ENCODE measurements at places on chromosomes 3 and 15.
A peak's percentile ranks its signal among the peaks of the same experiment; 100 is the strongest.

DNA sequence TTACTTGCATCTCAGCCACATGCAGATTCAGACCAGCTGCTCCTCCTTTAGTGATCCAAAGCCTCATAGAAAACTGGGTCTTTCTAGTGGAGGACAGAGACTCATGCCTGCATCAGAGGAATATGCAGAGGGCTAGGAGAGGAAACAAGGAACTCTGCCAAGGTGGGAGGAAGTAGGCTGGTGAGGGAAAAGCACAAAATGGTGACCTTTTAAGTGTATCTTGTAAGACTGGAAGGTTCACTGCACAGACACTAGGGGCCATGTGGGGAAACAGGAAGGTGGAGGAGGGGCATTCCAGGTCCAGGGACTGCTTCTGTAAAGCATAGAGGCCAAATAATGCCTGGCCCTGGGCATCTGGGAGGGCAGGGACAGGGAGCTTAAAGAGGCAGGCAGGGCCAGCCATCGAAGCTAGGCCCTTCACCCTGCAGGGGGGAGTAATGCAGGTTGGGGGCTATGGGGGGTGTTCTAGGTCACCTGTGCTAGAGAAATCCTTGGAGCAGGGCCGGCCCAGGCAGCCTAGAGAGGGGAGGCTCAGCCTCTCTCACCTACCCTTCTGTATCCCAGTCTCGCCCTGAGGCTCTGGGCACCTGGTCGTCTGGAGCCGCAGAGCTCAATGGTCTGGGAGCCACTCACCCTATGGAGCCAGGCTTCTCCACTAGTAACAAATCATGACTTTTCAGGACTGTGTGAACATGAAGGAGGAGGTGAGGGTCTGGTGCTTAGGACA, 117.7 kb downstream of the DNAJB8 start:
- DNase-seq = no peak

- no peak for DNase-seq
These were observed 507 bp downstream of the DIPK2A start for GRCh38 chr3:143972155-143972504.

DNA sequence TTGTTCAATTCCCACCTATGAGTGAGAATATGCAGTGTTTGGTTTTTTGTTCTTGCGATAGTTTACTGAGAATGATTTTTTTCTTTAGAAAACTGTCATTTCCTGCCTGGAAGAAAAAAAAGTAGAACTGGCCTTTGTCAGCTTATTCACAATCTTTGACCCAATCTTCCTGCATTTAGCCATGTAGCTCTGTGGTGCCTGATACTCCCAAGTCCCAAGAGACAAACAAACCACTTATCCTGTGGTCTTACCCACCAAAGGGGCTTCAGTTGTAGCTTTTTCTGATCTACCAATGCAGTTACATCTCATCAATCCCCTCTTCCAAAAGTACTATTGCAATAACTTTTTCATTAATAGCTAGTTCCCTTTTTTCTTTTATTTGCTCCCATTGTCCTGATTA, 444.6 kb downstream of the GRM7 start:
- no peak for DNase-seq

DNA sequence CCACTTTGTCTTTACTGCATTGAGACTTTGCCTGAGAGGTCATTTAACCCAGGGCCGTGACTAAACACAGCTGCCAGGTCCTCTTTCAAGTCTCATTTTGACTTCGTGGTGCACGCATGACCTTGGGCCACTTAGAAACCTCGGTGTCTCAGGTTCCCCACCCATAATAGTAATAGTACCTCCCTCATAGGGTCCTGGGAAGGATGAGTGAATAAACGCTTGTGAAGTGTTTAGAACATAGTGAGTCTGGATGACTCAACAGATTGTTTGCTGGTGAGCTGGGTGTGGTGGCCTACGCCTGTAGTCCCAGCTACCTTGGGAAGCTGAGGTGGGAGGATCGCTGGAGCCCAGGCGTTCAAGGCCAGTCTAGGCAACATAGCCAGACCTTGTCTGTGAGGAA, 56.3 kb downstream of the BDH1 start:
- peak; percentile 66 for DNase-seq

DNA sequence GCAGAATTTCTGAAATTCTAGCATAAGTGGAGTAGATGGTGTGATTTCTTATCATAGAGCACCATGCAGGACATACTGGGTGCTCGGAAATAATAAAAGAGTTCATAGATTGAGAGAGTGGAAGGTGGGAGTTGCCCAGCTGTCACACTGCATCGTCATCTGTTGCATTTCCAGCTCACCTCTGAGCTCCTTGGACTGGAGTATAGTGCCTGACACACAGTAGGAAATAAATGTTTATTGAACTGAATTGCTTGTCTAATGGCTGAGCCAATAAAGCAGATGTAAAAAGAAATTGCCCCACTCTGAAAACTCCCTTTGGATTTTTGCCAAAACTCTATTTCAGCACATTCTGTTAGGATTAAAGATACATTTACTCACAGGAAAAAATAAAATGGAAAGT, 108.9 kb upstream of the UBE2E1 start:
- no peak for DNase-seq

GRCh38 chr15:92821491-92822116, 78.5 kb upstream of the CHD2 start:
- DNase-seq = no peak

DNA sequence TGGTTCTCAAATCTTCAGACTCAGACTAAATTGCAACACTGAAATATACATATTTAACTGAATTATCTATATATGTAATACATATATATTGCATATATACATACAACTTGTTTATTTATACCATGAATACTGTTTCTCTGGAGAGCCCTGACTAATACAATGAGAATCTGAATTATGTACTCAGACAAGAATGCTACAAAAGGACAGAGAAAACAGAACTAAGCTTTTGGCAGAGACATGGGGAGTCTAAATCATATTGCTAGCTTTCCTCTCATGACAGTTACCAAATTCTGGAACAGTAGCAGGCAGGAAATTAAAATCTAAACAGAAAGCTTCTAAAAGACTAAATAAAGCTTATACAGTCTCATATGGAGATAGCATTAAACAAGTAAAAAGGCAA, 142.4 kb upstream of the KCNMB2 start:
- peak; percentile 93 for DNase-seq

- DNase-seq = no peak
These were observed 28.3 kb downstream of the RPLP1 start for GRCh38 chr15:69480932-69481331.
